ENCODE measurements at places on chromosomes 12 and 14. TPM values are rescaled to one million over a fixed set of nuclear protein-coding genes. Genes with fewer than 3 reads are reported as not detected.

ANKS1B gene
- total RNA-seq, result 8.0 TPM

IL22 gene
- total RNA-seq, result not detected

LRRIQ1 gene
- total RNA-seq, result 0.43 TPM

STON2 gene
- total RNA-seq, result 32.2 TPM

GDF3 gene
- total RNA-seq, result not detected

KCNH3 gene
- total RNA-seq, result not detected

PMCH gene
- total RNA-seq, result not detected

C1S gene
- 6.7 TPM for total RNA-seq

SPTB gene
- 0.98 TPM for total RNA-seq
